Osteocyte (in vitro differentiated cells): ENCODE measurements at places on chromosomes 6 and 20. TPM values are rescaled to one million over a fixed set of nuclear protein-coding genes. Genes with fewer than 3 reads are reported as not detected.

GRCh38 chr6:124441450-124441849 is 520.8 kb upstream of the RNF217 start:
- no peak overlapping the region for H3K4me3 ChIP-seq
- no peak for DNase-seq
- H3K27ac ChIP-seq = no peak overlapping the region
- H3K36me3 ChIP-seq = no peaks in the 10 kb centered on the region
- no peaks in the 10 kb centered on the region for H3K27me3 ChIP-seq

DNA sequence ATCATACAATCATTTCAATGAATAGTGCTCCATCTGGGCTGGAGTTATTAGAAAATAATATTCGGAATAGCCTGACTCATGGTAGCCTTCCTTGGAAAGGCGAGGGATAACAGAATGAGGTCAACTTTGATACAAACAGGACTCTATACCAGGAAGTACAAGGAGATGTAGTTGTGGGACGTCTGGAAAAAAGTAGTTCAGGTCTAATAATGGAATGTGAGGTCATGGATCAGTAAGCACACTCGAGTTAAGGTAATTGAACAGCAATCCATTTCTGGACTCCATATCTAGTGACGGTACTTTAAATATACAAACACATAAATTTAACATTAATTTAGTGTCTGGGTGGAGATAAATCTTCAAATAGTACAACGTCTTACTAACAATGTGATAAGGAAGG is 1204.0 kb upstream of the ADGRB3 start:
- no peak overlapping the region for H3K27ac ChIP-seq
- no peaks in the 10 kb centered on the region for H3K27me3 ChIP-seq
- H3K4me3 ChIP-seq = no peak overlapping the region

GRCh38 chr6:122995921-122996793 is at the start of gene CLVS2:
Gene CLVS2 (plus strand): TSS chr6:122996235. CDS start chr6:122997778, 1,543 bp downstream.
- H3K4me1 ChIP-seq = peaks cover 12% of the 10 kb centered on the region
- peaks cover 72% of the 10 kb centered on the region for H3K27me3 ChIP-seq
- H3K27ac ChIP-seq = no peak within 1 kb of the TSS
- no peak for DNase-seq
- peak within 1 kb of the TSS; percentile 66 for H3K4me3 ChIP-seq
- H3K36me3 ChIP-seq = no peaks in the 10 kb centered on the region

GRCh38 chr6:3176562-3177355 is 19.4 kb upstream of the TUBB2A start:
- DNase-seq = no peak
- H3K27me3 ChIP-seq = no peaks in the 10 kb centered on the region
- H3K4me1 ChIP-seq = peaks cover 3% of the 10 kb centered on the region
- no peak overlapping the region for H3K4me3 ChIP-seq
- no peaks in the 10 kb centered on the region for H3K36me3 ChIP-seq

DNA sequence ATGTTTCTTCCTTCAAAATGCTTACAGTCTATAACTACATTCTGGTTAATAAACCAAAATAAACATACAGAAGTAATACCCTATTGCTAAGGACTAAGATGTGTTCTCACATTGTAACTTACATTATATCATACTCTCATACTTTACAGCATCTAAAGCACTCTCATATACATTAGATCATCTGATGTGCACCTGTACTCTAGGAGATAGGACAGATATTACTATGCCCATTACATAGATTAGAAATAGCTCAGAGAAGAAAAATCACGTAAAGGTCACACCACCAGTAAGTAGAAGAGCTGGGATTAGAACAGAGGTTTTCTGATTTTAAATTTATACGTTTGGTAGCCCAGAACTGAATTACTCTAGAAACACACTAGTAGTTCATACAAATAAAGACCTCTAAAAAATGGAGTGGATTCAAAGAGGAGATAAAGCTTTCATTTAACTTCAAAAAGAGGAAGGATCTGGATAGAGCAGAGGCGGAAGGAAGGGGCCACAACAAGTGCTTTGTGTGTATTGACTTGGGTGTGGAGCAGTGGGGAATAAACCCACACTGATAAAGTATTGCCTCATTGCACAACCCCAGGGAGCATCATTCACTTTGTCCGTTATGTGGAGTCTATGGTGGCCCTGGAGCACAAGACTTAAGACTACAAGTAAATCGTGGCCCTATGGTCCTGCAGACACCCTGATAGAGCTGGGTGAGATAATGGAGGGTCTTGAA is 30.9 kb downstream of the SLC2A12 start:
- DNase-seq = no peak
- no peaks in the 10 kb centered on the region for H3K27me3 ChIP-seq
- H3K27ac ChIP-seq = no peak overlapping the region
- H3K36me3 ChIP-seq = peaks cover 33% of the 10 kb centered on the region
- H3K4me3 ChIP-seq = no peak overlapping the region

DNA sequence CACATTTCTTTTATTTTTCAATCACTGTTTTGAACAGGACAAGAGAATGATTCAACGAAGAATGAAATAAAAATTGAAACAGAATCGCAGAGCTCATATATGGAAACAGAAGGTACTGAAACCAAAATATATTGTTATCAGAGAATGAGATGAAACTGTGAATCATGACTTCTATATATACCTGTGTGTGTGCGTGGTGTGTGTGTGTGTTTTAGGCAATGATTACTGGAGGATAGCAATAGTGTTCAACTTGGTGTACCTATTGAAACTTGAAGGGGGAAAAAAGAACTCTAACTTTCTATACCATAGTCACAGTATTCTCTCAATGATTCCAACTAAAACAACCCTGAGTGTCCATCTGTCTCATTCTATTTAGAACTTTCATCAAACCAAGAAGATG is 586.6 kb downstream of the KIF16B start:
- H3K4me1 ChIP-seq = no peaks in the 10 kb centered on the region
- H3K27ac ChIP-seq = no peak overlapping the region
- peaks cover 3% of the 10 kb centered on the region for H3K27me3 ChIP-seq
- H3K4me3 ChIP-seq = no peak overlapping the region
- no peak for DNase-seq

- H3K27ac ChIP-seq = peak overlapping the region; percentile 86
- DNase-seq = no peak
- no peaks in the 10 kb centered on the region for H3K27me3 ChIP-seq
Measured at GRCh38 chr6:139027620-139028182, 844 bp upstream of the ABRACL start.

DNA sequence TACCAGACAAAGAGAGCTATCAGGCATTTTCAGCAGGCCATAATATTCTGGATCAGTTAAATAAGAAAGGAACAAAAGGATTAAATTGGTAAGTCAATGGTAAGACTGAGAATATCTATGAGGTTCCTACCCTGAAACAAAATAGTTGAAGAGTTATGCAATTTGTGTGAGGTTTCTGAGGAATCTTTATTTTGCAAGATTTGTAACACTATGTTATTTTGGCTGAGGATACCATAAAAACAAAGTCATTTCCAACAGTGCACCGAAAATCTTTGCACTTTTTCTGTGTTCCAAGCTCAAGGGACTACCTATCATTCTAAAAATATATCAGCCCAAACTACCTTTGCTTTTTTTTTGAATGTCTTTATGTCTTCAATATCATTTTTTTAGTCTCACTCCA is 383.3 kb upstream of the CITED2 start:
- no peaks in the 10 kb centered on the region for H3K27me3 ChIP-seq
- H3K36me3 ChIP-seq = peaks cover 2% of the 10 kb centered on the region
- H3K4me3 ChIP-seq = no peak overlapping the region
- peak overlapping the region; percentile 82 for H3K27ac ChIP-seq

The IL20RA gene
- total RNA-seq = not detected in 2 replicates
